ENCODE measurements at places on chromosomes 6 and 20.
A peak's percentile ranks its signal among the peaks of the same experiment; 100 is the strongest.

- no peak for DNase-seq
Observed at GRCh38 chr20:62132421-62132820, 10.1 kb downstream of the LSM14B start.

DNA sequence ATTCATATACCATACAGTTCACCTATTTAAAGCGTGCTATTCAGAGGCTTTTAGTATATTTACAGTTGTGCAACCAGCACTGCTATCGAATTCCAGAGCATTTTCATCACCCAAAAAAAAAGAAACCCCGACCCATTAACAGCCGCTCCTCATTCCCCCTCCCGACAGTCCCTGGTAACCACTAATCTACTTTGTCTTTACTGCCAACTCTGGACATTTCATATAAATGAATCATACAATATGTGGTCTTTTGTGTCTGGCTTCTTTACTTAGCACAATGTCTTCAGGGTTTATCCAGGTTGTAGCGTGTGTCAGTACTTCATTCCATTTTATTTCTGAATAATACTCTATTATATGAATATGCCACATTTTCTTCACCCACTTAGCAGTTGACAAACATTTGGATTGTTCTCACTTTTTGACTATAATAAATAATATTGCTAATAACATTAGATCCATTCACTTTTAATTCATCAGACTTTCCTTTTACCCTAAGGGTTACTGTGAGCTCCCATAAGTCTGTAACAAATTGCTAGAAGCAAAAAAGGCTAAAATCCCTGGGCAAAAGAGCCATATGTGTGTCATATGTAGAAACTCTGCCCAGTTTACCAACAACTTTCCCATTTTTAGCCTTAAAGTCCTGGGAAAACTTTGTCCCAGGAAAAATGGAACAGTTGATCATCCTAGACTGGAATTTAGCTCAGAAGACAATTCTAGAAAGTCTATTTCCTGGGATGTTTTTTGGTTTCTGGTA is 23.2 kb upstream of the ROS1 start:
- DNase-seq: no peak

DNA sequence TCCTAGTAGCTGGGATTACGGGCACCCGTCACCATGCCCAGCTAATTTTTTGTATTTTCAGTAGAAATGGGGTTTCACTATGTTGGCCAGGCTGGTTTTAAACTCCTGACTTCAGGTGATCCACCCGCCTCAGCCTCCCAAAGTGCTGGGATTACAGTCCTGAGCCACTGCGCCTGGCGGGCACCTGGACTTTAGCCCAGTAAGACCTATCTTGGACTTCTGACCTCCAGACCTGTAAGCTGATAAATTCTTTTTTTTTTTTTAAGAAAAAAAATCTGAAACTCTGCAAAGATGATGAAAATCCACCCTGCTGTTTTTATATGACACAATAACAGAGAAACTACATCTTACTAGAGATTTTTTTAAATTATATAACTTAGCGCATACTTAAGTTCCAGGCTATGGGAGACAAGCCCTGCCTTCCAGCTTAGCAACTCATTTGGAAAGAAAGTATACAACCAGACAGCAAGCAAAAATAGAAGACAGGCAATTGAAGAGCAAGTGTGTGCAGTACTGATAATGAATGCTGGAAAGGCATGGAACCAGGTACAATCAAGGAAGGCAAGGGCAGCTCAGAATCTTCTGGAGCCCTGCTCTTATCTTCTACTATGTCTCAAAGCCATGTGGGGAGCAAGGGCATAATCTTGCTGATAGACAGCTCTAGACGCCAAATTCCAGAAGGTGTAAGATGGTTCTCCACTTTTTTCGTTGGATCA is 104.2 kb downstream of the CD83 start:
- DNase-seq: no peak

- no peak for DNase-seq
Observed at GRCh38 chr6:44041461-44042260, 85.6 kb downstream of the MRPL14 start.

DNA sequence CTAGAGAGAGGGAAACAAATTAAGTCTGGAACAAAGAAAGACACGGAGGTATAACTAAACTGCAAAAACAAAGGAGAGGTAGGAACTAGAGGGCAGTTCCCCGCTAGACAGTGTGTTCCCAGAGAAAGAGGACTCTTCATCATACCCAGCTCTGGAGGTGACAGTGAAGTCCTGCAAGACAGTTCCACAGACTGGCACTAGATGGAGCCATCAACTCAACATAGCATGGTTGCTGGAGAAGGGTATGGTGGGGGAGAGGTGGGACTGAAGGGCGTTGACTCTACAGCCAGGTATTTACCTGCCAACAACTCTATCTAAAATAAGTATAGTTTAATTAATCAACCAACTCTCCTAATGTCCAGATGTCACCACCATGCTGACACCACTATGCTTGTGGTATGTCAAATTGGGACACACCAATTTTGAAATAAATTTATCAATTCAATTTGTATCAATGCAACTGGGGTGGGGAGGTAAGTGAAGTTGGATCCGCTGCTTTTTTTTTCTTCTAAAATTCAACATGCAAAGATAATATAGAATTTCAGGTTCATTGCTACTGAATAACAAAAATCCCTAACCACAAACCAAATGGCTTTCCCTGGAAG is 9.7 kb downstream of the BACH2 start:
- DNase-seq: peak; percentile 76

DNA sequence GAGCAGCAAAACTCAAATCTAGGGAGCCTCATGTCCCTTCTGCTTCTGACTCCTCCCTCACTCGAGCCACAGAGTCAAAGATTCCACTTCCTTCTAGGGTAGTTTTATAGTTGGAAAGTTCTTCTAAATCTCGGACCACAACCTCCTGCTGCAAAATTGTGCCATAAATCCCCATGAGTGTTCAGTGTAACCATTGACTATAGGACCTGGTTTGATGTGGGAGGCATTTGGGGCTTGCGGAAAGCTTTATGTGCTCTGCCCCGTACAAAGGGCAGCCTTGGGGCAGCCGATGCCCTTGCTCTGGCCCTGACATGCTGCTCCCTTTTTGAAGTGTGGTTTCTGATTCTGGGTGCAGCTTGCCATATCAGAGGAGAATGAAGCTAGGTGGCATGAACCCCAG is 43.6 kb upstream of the IER3 start:
- DNase-seq: no peak

DNA sequence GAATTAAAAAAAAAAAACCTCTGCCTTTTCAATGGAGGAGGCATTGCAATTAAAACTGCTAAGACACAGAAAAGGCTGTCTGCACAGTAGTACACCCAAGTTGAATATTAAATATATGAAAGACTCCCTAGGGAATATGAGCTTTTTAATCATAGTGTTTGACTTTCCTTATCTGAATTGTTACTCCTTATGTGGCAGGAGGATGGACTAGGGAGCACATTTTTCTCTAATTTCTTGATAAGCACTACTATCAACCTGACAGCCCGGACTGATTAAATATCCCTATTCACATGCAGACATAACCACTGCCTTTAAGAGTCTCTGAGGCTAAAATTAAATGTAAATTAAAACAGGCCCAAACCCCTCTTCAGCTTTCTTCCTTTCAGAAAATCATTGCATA is 428.6 kb upstream of the GJE1 start:
- no peak for DNase-seq

DNA sequence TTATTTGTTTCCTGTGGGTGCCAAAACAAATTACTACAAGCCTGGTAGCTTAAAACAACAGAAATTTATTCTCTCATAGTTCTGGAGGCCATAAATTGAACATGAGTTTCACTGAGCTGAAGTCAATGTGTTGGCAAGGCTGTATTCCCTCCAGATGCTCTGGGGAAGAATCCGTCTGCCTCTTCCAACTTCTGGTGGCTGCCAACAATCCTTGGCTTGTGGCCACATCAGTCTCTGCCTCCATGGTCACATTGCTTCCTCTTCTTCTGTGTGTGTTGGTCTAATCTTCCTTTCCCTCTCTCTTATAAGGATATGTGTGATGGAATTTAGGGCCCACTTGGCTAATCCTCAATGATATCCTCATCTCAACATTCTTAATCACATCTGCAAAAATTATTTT is 92.8 kb upstream of the EPB41L1 start:
- no peak for DNase-seq

GRCh38 chr6:159959165-159959975 is 9.5 kb upstream of the IGF2R start:
- DNase-seq: no peak

DNA sequence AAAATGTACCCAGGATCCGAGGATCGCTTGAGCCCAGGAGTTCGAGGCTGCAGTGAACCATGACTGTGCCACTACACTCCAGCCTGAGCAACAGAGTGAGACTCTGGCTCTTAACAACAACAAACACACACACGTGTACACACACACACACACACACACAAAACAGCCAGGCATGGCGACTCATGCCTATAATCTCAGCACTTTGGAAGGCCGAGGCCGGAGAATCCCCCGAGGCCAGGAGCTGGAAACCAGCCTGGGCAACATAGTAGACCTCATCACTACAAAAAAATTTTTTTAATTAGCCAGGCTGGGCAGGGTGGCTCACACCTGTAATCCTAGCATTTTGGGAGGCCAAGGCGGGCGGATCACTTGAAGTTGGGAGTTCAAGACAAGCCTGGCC is 23.3 kb upstream of the ARFGEF2 start:
- DNase-seq: no peak

GRCh38 chr6:141244366-141244765 is 888.4 kb upstream of the GJE1 start:
- DNase-seq: no peak

GRCh38 chr6:139960671-139961070 is 586.2 kb upstream of the CITED2 start:
- DNase-seq: no peak

DNA sequence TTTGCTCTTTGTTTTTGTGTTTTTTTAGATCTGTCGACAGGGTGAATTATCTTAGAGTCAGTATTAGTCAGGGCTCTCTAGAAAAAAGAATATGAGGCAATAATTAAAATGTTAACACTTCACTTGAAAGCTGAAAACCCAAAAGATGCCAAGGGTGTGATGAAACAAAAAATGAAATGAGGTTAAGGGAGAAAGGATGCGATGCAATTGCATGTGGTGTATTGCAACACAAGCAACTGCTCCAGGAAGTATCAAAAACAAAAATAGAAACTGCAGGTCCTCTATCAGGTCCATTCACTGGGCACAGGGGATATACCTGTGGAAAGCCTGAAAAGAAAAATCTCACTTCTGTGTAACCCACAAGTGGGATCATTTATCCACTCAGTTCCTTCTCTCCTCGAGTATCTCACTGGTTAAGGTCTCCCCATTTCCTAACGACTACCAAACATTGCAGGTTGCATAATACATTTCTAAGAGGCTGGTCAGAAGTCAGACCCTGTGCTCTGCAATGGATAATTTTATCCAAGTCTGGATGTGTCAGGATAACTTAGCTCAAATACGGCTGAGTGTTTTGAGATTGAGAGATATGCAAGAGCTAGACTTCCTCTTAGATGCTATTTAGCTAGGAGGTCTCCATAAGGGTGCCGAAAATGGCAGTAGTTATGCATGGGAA is 257.7 kb upstream of the GJE1 start:
- no peak for DNase-seq

DNA sequence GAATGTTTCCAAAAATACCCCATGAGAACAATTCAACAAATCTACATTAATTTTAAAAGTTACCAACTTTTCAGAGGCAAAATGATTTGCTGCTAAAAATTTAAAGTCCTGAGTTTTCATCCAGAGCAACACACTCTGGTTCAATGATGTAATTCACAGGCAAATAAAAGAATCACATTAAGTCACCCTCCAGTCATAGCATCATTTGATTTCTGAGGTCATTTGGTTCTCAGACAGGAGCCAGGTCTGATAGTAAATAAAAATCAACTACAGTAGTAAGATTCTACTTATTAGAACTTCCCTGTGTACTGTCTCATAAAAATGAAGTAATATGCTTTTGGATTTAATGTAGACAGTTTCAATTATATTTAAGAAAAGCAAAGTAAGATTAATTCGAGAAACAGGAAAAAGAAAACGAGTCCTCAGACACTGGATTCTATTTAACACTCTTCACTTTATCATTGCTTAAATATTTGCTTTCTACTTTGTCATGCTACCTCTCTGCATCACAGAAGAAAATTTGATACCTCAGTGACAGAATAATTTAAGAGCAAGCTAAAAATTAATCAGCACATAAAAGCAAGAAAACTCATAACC is 25.8 kb downstream of the MAP7 start:
- DNase-seq: no peak

DNA sequence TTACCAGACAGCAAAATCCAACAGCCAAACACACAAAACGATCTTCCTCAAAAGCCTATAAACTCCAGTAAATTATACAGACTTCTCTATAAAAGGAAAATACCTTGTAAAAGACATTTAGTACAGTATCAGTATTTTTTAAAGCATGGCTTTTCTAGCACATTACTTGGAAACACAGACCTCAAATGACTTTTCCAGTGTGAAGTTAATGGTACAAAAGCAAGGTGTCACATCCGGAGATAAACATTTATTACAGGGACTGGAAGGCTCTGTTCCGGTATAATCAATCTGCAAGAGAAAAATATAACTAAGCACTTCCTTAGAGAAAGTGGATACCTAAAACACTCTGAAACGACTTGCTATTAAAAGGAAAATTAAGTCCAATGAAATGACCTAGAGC is 17.1 kb downstream of the TMEM30A start:
- DNase-seq: no peak

- DNase-seq: no peak
Observed at GRCh38 chr6:71294121-71294523, 5.5 kb downstream of the OGFRL1 start.

GRCh38 chr6:3009930-3010329 is 10.2 kb downstream of the NQO2 start:
- no peak for DNase-seq

- no peak for DNase-seq
Observed at GRCh38 chr20:45073221-45073620, 27.7 kb downstream of the KCNS1 start.

DNA sequence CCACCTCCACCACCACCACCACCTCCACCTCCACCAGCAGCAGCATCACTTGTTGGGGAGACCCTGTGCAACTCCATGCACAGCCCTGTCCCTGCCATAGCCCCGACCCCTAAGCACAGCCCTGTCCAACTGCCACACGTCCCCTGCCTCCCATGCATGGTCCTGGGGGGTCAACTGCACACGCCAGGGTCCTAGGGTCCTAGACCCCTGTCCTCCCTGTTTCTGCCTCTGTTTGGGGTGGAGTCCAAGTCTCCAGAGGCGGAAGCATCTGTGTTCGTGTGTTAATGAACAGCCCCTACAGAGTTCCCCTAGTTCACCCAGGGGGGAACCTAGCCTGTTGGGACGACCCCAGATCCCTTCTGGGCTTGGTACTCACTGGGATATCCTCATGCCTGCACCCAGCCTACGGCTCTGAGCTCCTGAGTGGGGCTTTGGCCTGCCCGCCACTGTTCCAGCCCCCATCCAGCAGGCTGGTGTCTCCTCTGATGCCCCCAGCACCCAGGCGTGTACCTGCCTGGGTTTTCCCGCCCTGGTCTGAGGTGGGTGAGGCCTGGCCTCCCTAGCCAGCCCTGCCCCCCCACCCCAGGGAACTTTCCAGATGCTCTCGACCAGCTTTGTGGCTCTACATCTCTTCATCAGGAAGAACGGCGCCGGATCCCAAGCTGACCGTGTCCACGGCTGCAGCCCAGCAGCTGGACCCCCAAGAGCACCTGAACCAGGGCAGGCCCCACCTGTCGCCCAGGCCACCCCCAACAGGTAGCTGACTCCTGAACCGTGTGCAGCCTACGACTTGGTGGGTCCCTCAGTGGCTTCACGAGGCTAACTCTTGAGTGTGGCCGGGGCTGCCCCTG is 2.5 kb upstream of the TNFRSF6B start:
- no peak for DNase-seq

Measured in stimulated activated CD4-positive, alpha-beta T cell treated with anti-CD3 and anti-CD28 coated beads, Interleukin-4, amount 100 ng/mL, for 24 hours (primary cell).